C1 segment of cervical spinal cord (tissue), 14 donors: ENCODE measurements at places on chromosomes 2 and 18.

DNA sequence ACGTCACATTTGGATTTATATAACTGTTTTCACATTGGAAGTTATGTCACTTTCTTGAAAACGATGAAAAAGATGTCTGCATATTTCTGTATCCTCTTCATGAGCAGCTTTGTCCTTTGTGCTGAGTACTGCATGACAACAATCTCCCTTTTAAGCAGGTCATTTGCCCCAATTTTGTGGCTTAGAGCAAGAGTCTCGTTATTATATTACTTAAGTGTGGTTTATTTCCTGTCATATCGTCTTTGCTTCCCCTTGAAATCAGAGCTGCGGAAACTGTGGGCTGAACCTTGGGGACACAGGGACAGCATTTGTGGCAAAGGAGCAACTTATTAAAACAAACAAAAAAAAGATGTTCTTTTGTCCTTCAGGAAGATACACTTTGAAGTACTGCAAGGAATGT lies 254.0 kb upstream of the DSEL start:
- DNase-seq: no peak

- no peak for DNase-seq
Measured at GRCh38 chr2:45919160-45919650, 267.7 kb downstream of the PRKCE start.

DNA sequence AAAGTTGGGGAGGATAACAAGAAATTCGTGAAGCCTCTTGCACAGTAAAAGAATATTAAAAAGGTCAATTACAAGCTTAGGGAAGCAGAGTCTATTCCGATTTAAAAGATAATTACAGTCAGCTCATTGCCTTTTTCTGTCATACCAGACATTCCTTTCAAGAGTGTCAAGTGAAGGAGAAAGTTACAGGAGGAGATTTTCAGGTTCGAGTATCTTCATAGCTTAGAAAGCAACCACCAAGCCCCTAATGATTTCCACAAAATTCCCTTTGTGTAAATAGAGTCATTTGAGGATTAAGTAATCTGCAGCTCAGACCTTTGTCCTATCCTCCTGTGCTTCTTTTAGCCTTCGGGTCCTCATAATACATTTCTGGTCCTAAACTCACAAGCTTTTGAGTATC lies 414.9 kb downstream of the CDH2 start:
- DNase-seq: no peak

DNA sequence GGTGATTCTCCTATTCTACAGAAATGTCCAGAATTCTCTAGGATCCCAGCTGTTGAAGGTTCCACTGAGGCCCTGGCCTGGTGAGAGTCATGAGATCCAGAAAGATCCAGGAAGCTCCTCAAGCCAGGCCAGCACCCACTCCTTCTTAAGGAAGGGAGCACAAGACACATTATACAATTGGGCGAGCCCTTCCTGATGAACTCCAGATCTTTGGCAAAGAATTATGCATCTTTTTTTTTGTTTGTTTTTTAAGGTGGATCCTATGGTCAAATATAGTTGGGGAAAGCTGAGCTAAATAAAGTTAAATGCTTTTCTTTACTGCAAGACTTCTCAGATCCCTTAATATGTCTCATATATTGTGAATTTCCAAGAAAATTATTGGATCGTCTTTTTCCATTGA lies 37.0 kb upstream of the LOXHD1 start:
- DNase-seq: no peak

DNA sequence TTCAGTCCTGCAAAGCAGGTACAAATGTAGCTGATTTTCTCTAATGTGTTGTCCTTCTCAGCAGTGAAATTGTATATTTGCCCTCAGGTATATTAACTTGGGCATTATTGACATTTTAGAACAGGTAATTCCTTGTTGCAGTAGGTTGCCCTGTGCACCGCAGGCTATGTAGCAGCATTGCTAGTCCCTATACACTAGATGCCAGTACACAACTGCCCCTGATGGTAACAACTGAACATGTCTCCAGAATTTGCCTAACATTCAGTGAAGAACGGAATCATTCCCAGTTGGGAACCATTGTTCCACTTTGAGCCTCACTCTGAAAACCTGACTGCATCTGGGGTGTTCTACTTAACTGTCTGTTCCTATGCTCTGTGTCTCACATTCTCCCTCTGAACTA lies 23.1 kb upstream of the TFPI start:
- DNase-seq: no peak

DNA sequence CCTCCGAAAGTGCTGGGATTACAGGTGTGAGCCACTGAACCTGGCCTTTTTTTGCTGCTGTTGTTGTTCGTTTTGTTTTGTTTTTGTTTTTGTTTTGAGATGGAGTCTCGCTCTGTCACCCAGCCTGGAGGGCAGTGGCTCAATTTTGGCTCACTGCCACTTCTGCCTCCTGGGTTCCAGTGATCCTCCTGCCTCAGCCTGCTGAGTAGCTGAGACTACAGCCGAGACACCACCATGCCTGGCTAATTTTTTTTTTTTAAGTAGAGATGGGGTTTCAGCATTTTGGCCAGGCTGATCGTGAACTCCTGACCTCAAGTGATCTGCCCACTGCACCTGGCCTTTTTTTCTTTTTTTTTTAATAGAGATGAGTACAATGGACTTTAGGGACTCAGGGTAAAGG lies 22.0 kb downstream of the TMEM127 start:
- no peak for DNase-seq

DNA sequence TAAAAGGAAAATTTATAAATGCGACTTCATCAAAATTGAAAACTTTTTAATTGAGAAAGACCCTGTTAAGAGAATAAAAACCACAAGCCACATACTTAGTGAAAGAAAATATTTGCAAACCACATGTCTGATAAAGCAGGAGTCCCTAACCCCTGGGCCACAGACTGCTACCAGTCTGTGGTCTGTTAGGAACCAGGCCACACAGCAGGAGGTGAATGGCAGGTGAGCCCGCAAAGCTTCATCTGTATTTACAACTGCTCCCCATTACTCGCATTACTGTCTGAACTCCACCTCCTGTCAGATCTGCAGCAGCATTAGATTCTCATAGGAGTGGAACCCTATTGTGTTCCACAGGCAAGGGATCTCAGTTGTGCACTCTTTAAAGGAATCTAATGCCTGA lies 95.5 kb upstream of the CRACDL start:
- DNase-seq: no peak

DNA sequence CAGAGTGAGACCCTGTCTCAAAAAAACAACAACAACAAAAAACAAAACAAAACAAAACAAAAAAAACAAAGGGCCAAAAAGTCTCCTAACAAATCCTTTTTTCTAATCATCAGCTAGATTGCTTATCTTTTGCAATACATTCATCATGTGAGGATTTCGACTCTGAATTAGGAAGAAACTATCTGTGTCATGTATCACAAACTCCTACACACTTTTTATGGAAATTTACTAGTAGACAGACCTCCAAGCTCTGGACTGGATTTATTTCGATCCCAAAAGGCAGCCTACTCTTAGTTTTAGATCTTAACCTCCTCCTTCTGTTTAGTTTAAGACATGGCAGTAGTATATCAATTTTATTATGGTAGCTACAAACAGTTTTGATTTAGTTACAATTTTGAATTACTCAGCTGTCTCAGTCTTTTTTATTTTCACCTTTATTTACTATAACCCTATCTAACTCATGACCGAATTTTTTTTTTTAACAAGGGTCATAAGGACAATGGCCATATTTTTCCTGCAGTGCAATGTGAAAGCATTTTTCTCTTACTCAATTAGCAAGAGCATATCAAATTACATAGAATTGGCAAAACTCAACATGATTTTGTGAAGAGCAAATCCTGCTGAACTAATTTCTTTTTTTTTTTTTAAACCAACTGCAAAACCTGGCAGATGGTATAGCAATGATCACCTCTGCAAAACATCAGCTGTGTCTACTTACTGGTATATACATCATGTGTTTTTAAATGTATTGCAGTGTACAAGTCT lies 10.7 kb upstream of the CCDC88A start:
- DNase-seq: no peak

DNA sequence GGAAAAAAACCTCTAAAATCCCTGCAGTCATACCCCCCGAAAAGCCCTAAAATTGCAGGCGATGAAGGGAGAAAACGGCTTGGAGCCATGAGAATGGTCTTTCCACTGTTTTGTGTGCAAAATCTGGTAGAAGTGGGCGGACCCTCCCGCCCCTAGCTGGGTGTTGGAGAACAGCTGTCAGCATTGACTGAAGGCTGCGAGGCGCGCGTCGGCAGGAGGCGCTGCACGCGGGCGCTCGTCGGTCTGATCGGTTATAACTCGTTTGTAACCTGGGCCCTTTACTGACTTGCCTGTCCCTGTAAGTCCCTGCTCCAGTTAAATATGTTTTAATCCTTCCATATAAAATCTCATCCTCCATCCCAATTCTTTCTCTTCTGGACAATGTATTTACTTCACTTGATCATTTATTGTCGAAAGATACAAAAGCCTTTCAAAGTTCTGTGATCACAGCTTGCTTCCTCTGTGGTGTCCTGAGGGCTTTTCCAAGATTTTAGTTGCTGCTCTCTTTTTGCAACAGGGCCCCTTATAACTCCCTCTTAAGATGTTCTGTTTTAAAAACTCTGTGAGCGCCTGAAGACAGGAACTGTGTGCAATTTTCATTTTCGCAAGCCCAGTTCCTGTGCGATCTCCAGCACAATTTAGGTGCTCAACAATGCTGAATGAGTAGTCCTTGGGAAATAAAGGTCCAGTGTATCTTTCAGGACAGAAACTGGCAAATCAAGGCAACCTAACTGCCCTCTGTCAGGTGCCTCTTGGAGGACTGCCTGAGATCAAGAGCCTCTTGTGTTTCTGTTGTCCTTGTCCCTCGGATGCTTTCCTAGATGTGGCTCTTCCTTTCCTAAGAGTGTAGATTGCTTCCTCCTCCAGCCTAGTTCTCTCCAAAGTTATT lies 918 bp upstream of the HNRNPLL start:
- peak; percentile 86 for DNase-seq

GRCh38 chr2:239052798-239053665 lies 205.1 kb downstream of the TWIST2 start:
- no peak for DNase-seq

DNA sequence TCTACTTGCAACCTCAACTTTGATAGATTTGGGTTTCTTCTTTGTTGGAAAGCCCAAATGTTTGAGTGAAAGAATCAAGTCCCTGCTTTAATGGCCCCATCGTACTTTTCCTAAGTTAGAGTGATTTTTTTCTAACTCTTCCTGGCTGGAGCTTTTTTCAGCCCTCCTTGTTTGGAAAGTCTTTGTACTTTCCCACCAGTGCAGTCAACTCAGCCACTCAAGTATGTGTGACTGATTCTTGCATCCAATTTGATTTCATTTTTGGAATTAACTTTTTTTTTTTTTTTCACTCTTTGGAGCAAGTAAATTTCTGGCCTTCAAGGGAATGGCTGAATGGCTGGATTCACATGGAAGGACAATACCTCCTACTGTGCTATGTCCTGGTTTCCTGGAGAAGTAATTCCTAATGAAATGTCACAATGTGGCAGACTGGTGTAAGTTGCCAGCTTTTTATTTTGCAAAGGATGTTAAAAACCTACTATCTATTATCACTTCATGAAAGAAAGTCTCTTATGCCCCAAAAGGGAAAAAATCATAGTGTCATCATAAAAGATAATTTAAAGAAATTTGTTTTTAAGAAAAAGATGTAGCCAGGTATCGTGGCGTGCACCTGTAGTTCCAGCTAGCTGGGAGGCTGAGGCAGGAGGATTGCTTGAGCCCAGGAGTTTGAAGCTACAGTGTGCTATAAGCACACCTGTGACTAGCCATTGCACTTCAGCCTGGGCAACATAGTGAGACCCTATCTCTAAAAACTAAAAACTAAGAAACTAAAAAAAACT lies 76.0 kb upstream of the ZFP36L2 start:
- DNase-seq: no peak

DNA sequence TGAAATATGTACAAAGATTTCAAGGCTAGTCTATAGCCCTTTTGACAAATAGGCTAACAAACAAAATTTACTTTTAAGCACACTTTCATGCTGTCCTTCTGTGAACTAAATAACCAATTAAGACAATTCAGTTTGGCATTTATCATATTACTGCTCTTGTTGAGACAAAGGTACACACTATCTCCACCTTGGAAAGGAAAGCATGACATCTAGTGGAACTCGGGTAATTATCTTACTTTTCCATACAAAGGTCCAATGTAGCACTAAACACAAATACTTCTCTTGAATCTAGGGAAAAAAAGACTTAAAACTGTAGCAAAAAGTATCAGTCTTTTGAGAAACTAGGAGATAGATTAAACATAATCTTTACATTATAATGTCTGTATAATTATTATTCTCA lies 125.0 kb upstream of the CD226 start:
- DNase-seq: no peak

DNA sequence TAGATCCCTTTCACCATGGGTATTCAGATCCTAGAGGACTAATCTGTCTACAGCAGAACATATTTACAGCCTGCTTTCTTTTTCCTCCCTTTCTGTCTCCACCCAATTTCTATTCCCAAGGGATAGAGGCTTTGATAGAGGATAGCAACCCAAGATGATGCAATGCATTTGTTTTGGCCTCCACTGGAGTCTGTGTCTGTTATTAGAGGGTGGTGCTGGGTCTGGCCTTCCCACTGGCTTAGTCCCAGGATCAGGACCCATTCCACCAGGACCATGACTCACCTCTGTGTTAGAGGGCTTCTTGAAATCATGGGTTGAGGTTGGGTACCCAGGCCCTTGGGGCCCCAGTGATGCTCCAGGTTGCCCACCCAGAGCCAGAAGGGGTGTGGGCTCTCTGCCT lies 239.7 kb upstream of the TNP1 start:
- DNase-seq: no peak

DNA sequence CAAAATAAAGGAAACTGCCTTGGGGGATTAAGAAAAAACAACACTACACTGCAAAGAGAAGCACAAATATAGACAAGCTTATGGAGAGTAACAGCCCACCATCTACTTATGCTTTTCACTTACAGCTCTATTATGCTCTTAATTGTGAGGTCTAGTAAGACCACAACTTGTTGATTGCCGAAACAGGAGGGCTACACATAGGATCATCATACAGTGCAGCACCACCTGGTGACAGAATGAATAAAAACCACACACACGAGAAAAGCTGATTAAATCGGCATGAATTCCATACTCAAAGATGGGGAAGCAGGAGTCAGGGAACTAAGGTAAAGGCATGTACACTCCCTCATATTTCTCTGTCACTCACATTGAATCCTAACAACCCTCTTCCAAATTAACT lies 259.2 kb downstream of the IKZF2 start:
- no peak for DNase-seq

DNA sequence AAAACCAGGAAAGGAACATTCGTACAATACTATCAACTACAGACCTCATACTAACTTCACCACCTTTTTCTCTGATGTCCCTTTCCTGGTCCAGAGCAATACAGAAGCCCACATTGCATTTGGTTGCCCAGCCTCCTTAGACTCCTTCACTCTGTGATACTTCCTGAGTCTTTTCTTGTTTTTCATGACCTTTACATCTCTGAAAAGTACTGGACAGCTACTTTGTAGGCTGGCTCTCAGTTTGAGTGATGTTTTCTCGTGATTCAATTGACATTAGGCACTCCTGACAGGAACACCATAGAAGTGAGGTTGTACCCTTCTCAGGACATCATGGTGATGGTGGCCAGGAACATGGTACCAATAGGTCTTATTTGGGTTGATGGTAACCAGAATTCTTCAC lies 185.9 kb upstream of the SLC39A10 start:
- no peak for DNase-seq
